ENCODE measurements at places on chromosomes 6 and 20. TPM values are rescaled to one million over a fixed set of nuclear protein-coding genes. Genes with fewer than 3 reads are reported as not detected.
A peak's percentile ranks its signal among the peaks of the same experiment; 100 is the strongest.

DNA sequence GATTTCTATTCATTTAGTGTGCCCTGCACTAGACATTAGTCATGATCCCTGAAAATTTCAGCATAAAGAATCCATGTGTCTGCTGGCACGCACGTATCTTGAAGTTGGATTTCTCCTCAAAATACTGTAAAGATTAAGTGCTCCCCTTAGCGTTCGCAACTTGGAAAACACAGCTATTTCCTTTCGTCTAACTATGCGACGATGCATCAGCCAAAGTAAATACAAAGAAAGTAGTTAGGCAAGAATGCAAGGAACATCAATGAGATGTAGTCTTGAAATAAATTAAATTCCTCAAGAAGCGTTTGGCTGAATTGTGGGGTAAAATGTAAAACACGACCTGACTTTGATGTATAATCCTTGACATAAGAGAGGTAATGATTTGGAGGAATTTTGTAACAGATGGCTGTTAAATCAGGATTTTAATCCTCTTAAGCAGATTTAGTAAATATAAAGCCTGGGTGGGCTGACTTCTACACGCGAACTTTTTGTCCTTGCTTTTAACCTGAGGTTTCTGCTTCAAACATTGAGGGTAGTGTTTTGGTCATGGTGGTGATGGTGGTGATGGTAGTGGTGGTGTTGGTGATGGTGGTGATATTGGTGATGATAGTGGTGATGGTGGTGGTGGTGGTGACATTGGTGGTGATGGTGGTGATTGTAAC is 88.2 kb downstream of the FOXF2 start:
- no peak for DNase-seq

- no peak for DNase-seq
These were observed 617.2 kb downstream of the PTPRT start for GRCh38 chr20:42572320-42573016.

DNA sequence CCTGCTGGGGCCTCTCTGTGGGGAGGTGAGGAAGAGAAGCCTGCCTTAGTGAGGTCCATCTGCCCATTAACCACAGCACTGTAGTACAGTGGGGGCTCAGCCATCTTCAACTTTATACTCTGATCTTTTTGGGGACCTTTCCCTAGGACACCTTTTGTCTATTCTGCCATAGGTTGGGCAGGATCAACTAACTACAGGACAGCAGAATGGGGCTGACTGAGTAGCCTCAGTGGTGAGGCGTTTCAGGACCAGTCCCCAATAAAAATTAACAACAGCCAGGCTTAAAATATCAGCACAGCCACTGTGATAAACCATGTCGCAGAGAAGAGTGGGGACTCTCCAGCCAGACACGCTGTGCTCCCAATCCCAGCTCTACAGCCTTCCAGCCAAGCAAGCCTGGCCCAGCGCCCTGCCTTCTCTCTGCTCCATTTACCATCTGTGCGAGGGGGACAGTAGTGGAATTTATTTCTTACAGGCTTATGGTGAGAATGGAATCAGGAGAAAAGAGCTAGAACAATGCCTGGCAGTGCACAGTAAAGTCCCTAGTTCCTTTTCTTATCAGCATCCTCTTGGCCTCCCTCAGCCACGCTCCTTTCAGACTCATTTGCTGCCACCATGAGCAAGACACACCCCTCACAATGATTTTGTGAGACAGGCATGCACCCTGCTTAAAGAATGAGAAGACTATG is 75.5 kb downstream of the SLC22A23 start:
- DNase-seq: no peak

DNA sequence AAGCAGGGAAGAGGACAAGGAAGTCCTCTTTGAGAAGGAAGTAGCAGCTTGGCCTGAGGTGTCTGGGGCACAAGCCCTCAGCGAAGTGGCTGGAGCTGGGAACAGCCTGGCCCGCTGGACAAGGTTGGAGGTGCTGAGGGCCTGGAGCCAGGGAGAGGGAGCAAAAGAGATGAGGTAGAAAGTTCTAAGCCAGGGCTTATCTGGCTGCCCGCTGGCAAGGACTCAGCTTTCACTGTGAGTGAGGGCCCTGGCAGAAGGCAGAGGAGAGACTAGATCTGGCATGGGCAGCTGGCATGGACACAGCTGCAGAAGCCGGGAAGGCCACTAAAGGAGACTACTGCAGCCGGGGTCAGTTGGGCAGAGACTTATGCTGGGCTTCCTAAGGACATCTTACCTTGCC is 21.8 kb upstream of the PCMTD2 start:
- DNase-seq: no peak

DNA sequence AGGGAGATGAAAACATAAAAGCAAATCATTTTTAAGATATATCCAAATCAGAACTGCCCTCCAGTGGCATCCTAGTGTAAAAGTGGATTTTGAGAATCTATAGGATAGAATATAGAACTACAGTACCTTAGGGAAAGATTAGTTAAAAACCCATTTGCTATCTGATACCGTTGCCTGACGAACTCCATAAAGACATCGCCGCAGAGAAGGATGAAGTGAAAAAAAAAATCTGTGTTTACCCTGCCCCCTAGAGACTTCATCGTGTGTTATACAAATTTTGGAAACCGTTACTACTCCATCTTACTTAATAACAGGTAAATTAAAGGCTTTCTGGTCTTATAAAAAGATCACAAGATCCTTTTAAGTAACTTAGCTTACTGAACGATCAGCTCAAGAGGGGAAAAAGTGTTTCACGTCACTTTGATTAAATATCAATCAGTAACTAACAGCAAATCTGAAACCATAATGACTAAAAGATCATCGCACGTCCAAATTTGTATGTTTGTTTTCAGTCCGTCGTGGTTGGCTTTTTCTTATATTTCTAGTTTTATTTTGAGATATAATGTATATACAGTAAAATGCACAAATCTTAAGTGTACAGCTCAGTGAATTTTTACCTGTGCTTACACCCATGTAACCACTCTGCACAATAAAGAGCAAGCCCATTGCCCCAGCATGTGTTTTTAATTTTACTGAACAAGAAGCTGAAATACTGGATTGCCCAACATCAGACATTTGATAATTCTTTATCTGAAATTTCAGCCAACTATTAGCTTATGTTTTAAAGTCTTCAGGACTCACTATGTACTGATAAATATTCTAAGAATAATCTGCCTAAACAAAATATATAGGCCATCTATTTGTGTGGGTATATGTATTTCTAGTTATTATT is 881 bp upstream of the MCM3 start:
- DNase-seq: no peak

DNA sequence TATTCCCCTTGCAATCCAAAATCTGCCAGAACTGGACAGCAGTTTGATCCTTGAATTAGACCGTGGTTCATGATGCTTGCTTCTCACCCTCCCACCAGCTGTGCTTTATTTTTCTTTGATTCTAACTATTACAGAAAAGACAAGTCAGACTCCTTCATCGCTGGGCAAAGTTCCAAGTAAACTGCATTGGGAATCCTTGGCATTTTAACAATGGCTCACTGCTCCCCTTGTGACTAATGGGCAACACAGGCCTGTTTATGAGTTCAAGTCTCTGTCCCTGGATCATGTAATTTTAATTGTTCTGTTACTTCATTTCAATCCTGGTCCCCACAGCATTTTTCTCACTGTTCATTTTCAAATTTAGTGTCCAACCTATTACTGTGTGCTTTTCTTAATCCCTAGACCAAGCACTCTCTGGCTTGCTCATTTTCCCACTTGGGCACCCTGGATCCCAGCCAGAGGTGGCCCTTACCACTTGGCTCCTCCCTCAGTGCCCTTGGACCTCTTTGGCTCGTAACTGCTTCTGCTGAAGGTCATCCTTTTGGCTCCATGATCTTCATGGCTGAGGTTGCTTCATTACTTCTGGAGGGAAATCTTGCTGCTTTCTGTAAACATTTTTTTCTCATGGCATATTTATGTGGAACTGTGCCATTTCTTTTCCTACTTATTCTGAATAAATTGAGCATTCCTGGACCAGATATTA is 32.8 kb downstream of the PSMB9 start:
- peak; percentile 79 for DNase-seq

- no peak for DNase-seq
These were observed 76.9 kb upstream of the RIPOR2 start for GRCh38 chr6:25012657-25013056.

- no peak for DNase-seq
These were observed 905 bp downstream of the RARS2 start for GRCh38 chr6:87588756-87589407.

DNA sequence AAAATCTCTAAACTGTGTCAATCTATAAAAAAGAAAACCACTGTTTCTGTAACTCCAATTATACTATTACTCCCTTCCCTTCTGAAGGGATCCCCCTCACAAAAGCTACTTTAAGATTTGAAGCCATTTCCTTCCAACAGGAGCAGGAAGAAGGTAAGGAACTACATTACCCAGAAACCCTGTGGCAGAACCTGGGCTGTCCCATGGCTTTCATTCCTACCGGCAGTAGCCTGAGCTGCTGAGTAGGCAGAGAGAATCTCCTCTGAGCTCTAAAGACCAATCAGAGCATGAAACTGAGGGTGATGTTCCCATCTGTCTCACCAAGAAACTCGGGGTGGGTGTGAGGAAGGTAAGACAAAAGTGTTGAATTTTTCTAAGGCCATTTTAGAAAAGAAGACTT is 108.0 kb upstream of the LRFN2 start:
- no peak for DNase-seq

NR2E1 gene
- not detected for polyA plus RNA-seq

All from AG04450 (cell line).